Activated CD4-positive, alpha-beta T cell treated with anti-CD3 and anti-CD28 coated beads, Interleukin-2, amount 50 U/mL, for 48 hours (primary cell): ENCODE measurements at places on chromosomes 12 and 14.
A peak's percentile ranks its signal among the peaks of the same experiment; 100 is the strongest.

GRCh38 chr14:104444159-104445030, 135.2 kb upstream of the C14orf180 start:
- DNase-seq = no peak

DNA sequence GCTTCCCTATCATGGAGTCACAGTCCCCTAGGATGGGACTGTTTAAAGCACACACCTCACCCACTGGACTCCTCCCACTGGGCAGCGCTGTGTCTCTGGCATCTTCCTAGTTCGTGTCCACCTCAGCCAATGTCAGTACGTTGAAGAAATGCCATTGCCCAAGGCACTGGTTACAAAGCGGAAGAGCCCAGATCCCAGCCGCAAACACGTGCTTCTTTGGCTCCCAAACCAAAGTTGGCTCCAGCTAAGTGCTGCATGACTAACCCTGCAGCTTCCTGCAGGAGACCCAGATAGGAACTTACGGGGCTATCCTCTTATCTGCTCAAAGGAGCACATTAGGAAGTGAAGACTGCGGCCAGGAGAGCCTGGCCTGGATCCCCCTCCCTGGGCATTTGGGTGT, 9.3 kb downstream of the SYNE3 start:
- DNase-seq = no peak

DNA sequence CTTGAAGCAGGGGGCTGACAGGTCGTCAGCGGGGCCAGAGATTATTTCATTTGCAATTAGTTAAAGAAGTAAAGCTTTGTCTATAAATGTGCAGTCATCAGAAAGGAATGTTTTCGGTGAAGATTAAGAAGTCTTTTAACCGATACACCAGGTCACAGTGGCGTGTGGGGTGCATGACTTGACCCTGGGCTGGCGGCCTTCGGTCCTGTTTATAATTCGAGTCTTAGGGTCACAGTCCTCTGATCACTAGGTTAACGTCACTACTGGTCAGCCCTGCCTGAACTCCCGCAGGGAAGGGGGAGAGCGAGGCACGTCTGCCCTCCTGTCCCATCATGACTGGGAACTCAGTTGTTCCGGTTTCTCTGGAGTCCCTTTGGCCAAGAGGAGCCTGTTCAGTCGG, 5.0 kb upstream of the C14orf180 start:
- DNase-seq = no peak

GRCh38 chr14:80095623-80096022, 115.7 kb downstream of the DIO2 start:
- DNase-seq = no peak

DNA sequence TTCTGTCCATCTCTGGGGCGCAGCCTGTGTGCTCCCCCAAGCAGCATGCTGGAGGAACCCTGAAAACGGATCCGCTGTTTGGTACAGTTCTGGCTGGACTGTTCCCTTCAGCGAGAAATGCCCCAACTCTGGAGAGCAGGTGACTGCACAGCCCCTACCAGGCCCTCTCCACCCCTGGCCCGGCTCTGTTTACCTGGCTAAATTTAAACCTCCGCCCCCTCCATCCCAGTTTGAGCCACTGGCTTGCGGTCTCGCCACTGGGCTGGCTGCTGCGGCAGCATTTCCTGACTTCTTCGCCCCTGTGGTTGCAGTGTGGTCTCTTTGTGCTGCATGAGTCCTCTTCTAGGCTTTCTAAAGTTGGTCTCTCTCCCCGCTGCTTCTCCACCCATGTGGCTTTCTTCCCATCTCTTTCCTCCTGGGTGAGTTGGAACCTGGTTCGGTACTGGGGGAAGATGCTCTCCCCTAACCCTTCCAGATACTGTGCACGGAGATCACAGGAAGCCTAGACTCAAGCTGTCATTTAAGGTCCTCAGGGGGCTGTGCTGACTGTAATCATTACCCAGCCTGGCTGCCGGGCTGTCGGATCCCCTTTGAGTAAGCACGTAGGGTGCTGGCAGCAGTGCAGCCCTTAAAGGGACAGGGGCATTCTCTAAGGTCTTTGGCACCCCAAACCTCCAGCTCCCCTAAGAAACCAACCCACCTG, 60.6 kb downstream of the FBXL14 start:
- DNase-seq = peak; percentile 58

GRCh38 chr12:40762072-40762471, 69.8 kb downstream of the CNTN1 start:
- no peak for DNase-seq

DNA sequence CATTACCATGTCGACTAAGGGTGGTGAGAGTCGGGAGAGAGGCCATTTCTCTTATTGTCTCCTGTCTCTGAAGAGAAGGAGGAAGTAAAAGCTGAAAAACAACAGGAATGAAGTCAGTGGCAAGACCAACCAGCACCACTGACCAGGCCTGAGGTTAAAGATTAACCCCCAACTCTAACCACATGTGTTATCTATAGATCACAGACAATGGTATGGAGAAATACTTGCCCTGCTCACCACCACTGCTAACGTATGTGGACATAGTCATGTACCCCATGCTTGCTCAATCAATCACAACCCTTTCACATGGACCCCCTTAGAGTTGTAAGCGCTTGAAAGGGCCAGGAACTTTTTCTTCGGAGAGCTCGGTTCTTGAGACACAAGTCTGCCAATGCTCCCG, 690.9 kb upstream of the LMO3 start:
- DNase-seq = no peak

DNA sequence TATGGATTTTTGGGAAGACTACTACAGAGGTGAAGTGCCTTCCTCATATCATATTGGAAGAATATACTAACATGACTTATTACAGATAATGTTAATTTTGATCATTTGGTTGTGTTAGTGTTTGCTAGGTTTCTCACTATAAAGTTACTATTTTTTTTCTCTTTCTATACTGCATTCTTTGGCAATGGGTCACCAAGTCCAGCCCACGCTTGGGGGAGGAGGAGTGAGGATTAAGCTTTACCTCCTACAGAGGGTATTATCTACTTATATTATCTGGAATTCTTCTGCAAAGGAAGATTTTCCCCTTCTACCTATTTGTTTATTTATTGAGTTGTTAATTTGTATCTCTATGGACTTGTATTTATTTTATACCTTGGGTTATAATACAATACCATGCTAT, 31.5 kb downstream of the SCN8A start:
- no peak for DNase-seq

DNA sequence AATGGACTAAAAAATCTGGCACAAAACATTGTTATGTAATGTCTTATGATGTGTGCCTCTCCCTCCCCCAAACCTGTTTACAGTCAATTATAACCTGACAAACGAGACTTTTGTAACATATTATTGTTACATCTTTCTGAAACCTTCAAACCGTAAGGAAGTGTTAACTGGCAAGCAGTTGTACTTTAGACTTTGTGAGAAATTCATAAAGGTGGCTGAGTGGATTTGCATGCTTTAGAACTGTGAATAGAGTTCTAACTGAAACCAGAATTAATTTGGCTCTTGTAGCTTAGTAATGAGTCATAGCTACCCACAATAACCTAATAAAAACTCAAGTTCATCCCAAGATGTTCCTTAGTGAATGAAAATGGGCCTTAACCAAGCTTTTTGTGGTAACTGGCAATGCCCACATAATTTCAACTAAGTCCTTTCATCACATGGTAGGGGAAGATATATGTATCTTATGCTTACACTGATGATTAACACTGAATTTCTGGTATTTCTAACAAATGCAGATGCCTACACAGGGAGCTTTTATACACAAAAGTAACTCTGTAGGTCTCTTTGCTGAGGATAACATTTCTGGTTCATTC, 29.7 kb downstream of the RAD9B start:
- DNase-seq = no peak

GRCh38 chr12:1630133-1630826, 1.2 kb downstream of the WNT5B start:
- peak; percentile 23 for DNase-seq

GRCh38 chr14:94542111-94542810, 19.0 kb upstream of the SERPINA4 start:
- no peak for DNase-seq

GRCh38 chr14:32977913-32978312, 39.2 kb downstream of the NPAS3 start:
- no peak for DNase-seq

DNA sequence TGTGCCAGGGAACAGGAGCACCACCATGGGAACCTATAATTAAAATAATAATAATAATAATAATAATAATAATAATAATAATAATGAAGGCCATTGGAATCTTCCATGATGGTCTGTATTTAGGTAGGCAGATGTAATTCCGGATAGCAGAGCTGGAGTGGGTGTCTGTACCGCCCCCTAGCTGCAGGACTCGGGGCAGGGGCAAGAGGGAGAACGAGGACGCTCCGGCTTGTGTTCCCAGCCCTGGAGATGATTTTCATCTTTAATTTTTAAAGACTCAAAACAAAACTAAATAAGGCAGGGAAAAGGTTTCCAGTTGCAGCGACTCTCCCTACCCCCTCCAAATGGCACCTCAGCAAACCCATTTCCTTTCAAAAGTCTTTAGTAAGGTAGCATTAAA, 501.1 kb downstream of the VRK1 start:
- DNase-seq = no peak
